ENCODE measurements at places on chromosomes 1 and 21.

- peak; percentile 16 for DNase-seq
Measured at GRCh38 chr1:230498704-230499103, 72.6 kb upstream of the PGBD5 start.

- no peak for DNase-seq
Measured at GRCh38 chr21:14095056-14095455, 115.7 kb downstream of the LIPI start.

- no peak for DNase-seq
Measured at GRCh38 chr1:83545066-83545862, 453.7 kb downstream of the TTLL7 start.

GRCh38 chr1:24348196-24348595, 29.0 kb downstream of the GRHL3 start:
- DNase-seq = no peak

GRCh38 chr1:17603091-17603841, 63.8 kb downstream of the ARHGEF10L start:
- DNase-seq = peak; percentile 84

DNA sequence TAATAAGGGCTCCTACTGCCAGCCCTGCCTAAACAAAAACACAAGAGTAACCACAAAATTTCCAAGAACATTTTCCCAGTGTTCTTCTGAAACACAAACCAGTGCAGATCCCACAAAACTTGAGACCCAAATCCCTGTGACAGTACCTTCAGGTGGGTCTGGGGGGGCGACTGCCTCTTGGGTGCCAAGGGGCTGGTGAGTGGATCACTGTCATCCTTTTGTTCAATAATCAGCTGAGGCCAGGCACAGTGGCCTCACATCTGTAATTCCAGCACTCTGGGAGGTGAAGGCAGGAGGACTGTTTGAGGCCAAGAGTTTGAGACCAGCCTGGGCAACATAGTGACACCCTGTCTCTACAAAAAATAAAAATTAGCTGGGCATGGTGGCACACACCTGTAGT, 87.6 kb downstream of the GLIS1 start:
- DNase-seq = no peak

GRCh38 chr1:170620164-170620563, 43.8 kb upstream of the PRRX1 start:
- DNase-seq = no peak

DNA sequence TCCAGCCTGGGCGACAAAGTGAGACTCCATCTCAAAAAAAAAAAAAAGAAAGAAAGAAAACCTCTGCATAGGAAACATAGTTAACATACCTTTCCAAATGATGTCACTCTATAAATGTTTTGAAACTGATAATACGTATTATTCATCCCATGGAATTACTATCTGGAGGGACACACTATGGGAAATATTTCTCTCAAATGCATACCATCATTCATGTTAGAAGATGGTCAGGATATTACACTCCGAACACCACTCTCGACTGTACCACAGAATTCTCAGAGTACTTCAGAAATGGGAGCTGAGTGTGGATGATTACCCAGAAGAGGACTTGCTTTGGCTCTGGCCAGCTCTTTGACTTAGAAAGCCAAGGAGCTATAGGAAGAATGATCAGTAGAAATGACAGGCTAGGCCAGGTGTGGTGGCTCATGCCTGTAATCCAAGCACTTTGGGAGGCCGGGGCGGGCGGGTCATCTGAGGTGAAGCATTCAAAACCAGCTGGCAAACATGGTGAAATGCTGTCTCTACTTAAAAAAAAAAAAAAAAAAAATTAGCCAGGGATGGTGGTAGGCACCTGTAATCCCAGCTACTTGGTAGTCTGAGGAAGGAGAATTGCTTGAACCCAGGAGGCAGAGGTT, 5.2 kb upstream of the LIN28A start:
- DNase-seq = no peak

GRCh38 chr1:233300326-233300725, 4.8 kb upstream of the PCNX2 start:
- no peak for DNase-seq

- no peak for DNase-seq
Measured at GRCh38 chr1:153661111-153661708, 2.7 kb downstream of the SNAPIN start.

DNA sequence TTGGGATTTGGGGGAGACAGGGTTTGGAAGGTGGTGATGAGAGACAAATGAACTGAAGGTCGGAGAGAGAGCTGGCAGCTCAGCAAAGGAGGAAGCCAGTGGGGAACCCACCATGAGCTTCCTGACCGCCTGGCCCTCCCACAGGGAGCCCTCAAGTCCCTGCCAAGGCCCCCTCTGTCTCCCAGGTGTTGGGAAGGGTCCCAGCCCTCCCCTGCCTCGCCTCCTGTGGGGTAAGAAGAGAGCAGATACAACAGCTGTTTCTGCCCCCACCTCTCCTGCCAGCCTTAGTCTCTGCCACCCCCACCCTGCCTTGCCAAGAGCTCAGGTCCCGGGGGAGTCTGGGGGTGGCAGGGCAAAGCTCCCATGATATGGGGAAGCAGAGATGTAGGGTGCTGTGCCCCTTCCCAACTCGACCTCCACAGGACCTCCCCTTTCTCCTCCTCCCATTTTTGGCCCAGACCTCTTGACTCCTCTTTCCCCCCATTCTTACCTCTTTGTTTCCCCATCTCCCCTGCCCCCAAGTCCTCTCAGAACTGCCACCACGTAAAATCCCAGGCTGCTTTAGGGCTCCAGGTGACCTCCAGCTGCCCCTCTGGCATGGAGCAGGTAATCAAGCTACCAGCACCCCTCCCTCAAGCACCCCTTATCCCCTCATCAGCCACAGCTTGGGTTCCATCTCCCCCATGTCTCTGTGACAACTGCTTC, 556 bp downstream of the S100A1 start:
- DNase-seq = no peak

- DNase-seq = no peak
Measured at GRCh38 chr1:59973719-59974118, 47.1 kb upstream of the CYP2J2 start.

- no peak for DNase-seq
Measured at GRCh38 chr1:182617014-182617429, 12.8 kb upstream of the RGS16 start.

All from SHP77 treated with DMSO at 0.1 percent for 48 hours (cell line).